ENCODE measurements at places on chromosomes 6 and 20.

- no peak for DNase-seq
Observed at GRCh38 chr6:170234419-170234818, 56.5 kb downstream of the DLL1 start.

DNA sequence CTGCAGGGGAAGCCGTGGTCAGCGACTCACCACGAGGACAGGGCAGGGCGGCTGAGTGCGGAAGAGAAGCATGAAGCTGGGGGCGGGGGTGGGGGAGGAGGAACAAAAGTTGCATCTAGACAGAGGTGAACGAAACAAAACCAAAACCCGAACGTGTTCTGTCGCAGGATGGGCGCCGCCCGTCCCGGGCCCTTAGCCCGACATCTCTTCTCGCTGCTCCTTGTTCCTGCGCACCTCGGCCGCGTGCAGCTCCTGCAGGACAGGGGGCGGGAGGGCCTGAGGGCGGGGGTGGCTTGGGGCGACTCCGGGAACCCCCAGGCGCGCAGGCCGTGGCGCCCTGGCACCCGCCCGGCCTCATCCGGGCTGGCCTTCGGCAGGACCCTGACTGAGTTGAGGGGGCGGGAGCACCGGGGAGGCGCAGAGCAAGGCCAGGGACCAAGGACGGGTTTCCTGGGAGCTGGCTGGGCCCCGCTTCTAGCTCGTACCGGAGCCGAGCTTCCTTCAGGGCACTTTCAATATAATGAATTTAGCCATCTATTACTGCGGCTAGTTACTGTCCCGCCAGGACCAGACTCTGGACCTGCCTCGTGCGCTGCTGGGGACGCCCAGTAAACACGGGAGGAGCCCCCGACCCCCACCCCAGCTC lies 12.0 kb downstream of the STMN3 start:
- peak; percentile 7 for DNase-seq

DNA sequence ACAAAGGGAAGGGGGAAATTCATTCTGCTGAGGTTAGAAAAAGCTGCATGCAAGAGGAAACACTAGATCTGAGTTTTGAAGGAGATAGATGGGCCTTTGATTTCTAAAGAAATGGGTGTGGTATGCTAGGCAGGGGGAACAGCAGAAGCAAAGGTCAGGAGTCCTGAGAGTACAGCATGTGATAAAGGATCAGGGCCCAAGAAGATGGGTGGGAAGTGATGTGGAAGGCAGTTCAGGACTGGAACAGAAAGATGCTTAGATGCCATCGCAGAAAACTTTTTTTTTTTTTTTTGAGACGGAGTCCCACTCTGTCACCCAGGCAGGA lies 126.2 kb downstream of the ALDH8A1 start:
- no peak for DNase-seq

DNA sequence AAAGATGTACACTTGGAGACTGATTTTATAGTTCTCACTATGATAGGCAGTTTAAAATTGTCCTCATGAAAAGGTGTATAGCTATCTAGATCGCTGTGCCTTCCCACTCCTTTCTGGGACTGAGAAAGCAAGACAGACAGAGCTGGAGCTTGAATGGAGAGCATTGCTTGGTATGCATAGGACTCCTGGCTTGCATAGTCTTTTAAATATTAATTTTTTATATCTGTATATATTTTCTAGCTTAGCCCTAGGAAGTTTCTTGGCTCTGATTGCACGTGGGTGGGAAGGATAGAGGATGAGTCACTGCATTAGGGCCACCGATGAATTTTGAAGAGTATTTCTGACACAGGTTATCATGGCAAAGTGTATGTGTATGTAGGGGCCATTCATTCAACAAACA lies 150.0 kb upstream of the SPACA1 start:
- DNase-seq, result peak; percentile 40

DNA sequence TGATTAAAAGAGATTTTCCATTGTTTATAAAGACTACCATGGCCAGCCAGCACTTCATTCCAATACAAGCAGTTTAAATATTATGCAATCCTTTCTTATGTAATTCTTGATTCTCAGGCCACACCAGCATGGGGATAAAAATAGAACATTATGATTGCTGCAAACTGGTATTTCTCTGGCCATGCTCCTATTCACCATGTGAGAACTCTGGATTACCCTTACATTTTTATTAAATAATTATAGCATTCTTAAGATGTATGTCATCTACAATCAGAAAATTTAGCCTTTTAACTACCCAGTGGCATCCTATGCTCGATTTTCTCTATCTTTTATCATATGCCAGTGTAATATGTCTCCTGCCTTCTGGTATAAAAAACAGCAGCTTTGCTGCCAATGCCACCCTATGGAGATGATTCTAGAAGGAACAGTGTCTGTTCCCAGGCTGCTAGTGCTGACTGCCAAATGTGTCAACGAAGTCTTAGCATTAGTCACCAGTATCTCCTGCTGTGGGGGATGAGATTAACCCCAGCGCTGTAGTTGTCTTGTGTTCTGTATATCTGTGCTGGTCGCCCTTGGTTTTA lies 501.4 kb downstream of the BCKDHB start:
- DNase-seq, result peak; percentile 86

Data from epithelial cell of esophagus (primary cell).